ENCODE measurements at places on chromosomes 6 and 20.

GRCh38 chr6:13854716-13855250, 40.4 kb upstream of the MCUR1 start:
- no peak for DNase-seq

- no peak for DNase-seq
Observed at GRCh38 chr20:47492284-47492683, 9.4 kb upstream of the NCOA3 start.

DNA sequence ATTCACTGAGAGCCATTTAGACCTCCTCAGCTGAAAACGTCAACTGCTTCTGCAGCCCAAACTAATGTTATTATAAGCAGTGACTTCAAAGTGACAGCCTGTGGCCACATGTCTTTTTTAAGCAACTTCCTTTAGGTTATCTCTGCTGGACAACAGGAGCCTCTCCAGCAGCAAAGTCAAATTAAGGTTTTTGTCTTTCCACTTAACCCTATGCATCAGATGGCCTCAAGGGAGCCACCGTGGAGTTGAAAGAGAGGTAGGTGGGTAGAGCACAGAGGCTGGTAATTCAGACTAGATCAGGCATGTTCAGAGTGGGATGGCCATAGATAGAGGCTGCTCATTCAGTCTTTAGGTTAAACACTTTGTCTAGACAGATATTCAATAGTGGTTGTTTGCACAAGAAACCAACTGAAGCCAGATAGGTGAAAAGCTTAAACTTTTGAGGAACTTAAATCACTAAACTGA, 300.6 kb upstream of the ECI2 start:
- no peak for DNase-seq

DNA sequence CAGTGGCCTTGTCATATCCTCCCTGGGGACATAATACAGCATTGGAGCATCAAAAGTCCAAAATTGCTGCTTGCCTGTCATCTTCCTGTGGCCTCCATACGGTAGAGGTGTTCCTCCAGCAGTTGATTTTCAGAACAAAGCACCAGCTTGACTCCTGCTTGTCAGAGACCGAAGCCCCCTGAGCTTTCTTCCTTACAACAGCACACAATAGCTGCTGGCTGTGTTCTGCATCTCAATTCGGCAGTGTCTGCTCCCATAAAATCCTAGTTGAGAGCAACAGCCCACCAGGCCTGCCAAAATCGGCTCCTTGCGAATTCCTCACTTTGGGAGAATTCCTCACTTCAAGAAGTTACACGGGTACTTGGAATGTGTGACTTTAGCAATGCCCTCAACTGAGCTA, 372.9 kb downstream of the SAMD5 start:
- no peak for DNase-seq

DNA sequence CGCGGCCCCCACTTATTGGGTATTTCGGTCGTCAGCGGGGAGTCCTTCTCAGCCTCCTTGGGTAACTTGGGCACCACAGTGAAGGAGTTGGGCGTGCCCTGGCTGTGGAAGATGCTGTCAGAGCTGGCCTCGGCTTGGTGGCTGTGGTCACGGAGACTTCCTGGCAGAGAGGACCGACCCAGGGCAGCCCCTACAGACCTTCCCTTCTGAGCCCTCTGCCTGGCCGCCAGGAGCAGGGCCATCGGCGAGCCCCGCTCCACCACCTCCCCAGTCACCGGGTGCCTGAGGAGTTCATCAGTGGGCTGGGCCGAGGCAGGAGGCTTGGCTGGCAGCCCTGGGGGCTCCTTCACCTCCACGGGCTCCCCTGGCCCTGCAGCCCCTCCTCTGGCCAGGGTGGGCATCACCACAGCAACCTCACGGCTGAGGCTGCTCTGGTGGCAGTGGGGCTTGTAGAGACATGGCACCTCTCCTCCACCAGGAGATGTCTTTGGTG, 37.2 kb downstream of the C6orf132 start:
- no peak for DNase-seq

- DNase-seq, result no peak
Observed at GRCh38 chr20:45538209-45538799, 978 bp downstream of the WFDC6 start.

DNA sequence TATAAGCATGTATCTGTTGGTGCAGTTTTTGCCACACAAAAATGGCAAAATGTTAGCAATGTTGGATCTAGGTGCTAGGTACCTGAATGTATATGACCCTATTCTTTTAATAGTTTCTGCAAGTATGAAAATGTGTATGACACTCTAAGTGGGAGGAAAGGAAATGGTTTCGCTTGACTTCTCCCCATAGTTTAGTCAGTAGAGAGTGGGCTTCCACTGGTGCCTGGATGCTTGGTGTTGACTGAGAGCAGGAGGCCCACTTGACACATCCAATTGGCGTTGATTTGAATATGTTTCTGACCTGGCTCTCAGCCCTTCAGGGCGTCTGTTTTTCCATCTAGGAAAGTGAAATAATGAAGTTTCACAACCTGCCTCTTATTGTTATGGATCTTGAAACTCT, 41.8 kb upstream of the GABRR1 start:
- DNase-seq, result no peak

- no peak for DNase-seq
Observed at GRCh38 chr6:162970246-162970645, 242.5 kb downstream of the PACRG start.

DNA sequence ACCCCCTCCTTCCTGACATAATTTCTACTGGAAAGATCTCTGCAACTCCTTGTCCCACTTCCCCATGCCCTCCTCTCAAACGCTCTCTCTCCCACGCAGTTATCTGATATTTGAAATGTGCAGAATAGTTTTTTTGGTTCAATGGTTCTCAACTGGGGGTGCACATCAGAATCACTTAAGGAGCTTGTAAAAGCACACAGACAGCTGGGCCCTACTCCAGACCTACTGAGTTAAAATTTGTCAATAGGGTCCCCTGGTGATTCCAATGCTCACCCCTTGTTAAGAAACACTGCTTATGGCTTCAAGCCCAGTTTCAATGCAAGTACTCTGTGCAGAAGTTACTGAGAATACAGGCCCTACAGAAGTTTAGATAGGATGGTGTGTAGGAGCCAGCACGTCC, 45.2 kb upstream of the KCNK16 start:
- peak; percentile 94 for DNase-seq

DNA sequence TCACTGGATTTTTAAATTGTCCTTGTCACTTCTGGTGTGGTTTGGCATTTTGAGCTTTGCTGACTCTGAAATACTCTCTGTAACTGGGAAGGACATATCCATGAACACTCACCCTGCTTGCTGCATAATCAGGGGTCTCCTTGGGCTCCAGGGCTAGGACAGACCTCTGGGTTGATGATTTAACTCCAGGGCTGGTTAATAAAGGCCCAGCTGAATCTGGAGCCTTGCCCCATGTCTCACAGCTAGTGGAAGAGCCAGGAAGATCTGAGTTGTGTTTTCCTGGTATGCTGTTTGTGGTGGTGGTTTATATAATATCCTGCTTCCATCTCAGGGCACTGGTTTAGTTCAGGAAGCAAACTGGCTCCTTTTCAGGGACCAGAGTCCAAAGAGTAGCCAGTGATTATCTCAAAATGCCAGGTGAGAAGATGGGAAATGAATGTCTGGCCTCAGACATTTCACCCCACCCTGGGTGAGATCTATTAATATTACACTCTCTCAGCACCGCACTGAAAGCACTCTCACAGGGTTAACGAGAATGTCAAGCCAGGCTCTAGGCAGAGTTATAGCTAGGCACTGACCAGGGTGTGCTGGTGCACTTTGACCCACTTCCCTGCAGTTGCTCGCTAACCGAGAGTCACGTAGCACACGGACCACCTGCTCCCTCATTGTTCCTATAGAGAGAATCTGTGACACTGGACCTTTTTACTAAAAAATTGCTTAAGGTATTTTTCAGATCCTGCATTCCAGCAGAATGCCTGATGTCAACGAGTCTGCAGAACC, 90.1 kb upstream of the SLC22A16 start:
- DNase-seq, result no peak

- no peak for DNase-seq
Observed at GRCh38 chr20:5031206-5031557, 29.9 kb upstream of the SLC23A2 start.

- DNase-seq, result no peak
Observed at GRCh38 chr20:56897318-56897957, 268.3 kb downstream of the TFAP2C start.

GRCh38 chr6:30005482-30005881, 55.6 kb upstream of the POLR1H start:
- DNase-seq, result no peak

DNA sequence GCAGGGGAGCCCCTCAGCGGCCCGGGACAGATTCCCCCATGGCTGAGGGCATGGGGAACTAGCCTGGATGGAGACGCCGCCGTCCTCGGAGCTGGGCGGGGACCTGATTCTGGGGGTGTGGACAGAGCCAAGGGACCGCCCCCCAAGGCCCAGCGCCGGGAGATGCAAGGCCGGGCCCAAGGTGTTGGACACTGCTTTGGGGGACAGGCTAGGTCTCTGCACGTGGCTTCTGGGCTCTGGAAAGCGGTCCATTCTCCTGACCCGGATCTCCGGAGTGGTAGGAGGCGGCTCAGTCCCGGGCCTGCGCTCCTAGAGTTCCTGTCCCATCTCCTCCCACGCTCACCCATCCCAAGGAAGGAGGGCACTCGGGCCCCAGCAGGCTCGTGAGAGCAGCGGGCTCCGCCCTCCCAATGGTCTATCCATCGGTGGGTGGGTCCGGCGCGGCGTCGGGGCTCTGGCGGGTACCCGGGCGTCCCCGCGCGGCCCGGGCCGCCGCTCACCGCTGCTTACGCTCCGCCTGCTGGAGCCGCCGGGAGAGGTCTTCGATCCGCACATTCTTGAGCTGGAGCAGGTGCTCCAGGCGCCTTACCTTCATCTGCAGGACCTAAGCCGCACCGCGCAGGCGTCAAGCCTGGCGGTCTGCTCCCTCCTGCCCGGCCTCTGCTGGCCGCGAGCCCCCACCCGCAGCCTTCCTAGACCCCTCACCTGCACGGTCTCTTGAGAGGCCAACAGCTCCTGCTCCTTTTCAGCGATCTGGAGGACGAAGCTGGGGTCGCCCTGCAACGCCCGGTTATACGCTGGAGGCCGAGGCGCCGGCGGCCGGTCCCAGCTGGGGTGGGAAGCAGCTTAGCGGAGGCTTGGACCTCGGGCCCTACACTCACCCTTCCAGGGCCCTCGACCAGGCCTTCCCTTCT, 3.3 kb downstream of the SPEF1 start:
- peak; percentile 28 for DNase-seq

DNA sequence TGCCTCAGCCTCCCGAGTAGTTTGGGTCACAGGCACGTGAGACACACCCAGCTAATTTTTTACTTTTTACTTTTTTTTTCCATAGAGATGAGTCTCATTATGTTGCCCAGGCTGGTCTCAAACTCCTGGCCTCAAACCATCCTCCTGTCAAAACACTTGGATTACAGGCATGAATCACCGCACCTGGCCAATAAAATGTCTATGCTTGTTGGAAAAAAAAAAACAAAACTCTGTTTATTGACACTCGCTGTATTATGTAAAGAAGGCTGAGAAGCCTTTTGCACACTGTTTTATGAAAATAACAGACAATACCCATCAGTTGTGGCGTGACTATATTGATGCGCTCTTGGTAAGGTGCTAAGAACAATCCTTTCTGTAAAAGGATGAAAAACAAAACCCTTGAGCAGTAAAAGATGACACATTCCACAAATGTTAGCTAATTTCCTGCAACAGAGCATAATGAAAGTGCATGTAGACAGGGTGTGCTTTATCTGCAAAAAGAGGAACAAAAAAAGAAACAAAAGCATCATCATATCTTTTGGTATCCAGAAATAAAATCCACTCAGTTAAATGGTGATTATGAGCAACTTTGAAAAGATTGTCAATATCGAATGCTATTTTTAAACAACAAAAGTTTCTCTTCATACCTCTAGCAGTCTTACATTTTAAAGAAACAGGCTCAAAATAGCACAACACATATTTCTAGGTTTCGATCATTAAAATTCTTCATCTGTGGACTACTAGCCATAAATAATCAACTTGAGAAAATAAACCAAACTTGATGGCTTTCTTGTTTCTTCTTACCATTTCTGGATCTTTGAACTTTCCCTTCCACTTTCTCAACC, 108.3 kb upstream of the PHACTR1 start:
- no peak for DNase-seq

Measured in DMS79 treated with DMSO at 0.1 percent for 48 hours (cell line).